ENCODE measurements at places on chromosomes 3 and 15.
A peak's percentile ranks its signal among the peaks of the same experiment; 100 is the strongest.

- DNase-seq: no peak
Measured at GRCh38 chr3:71048948-71049347, 534.6 kb downstream of the FOXP1 start.

GRCh38 chr15:58346361-58346760, 85.4 kb upstream of the LIPC start:
- DNase-seq: no peak

DNA sequence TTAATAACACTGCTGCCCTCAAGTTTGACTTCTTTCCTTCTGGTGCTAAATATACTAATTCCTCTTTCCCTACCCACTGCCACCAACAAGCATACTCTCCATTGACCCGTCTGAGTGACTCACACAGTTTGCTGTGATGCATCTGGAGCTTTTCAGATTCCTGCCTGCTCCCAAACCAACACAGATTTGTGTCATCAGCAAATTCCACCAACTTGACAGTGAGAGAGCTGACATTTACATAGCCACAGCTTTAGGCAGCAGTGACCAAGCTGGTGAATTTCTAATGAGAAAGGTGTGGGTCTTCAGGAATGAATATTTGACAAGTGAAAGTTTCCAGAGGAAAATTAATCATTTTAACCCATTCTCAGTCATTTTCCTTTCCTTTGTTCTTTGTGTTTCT, 96.5 kb upstream of the PRICKLE2 start:
- DNase-seq: peak; percentile 70

- peak; percentile 30 for DNase-seq
Measured at GRCh38 chr3:43894176-43895049, 203.7 kb downstream of the ABHD5 start.

- DNase-seq: no peak
Measured at GRCh38 chr3:65795166-65795565, 243.6 kb downstream of the MAGI1 start.

GRCh38 chr3:46440531-46441294, 24.0 kb downstream of the LTF start:
- no peak for DNase-seq

- DNase-seq: no peak
Measured at GRCh38 chr15:58306591-58307312, 125.0 kb upstream of the LIPC start.

GRCh38 chr15:31799319-31799714, 231.0 kb upstream of the CHRNA7 start:
- DNase-seq: no peak

DNA sequence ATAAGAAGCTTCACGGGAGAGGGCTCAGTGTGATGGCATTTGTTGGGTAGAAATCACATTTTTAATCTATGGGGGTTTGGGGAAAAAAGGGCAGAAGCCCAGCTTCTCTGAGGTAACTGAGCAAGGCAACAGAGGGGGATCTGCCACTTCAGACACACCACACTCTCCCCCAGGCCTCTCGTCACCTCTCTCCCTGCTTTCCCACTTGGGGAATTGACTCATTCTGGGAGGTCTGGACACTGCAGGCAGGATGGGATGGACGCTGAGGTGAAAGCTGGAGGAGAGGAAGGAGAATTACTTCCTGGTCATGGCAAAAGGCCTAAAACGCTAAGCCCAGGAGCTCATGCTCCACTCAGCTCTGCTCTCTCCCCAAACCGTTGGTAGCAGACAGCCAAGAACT, 33.2 kb downstream of the MYO5C start:
- no peak for DNase-seq

DNA sequence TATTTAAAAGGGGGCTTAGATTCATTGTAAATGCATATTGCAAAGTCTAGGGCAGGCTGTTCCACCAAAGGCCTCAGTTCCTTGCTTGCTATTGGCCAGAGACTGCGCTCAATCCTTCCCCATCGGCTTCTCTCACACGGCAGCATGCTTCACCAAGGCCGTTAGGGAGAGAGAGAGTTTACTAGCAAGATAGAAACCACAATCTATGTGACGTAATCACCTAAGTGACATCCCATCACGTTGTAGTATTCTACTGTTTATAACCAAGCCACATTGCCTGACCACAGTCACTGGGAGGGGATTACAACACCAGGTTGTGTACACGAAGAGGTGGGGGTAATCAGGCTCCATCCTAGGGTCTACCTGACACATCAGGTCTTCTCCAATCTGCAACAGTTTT, 16.0 kb upstream of the NPAP1 start:
- DNase-seq: no peak

DNA sequence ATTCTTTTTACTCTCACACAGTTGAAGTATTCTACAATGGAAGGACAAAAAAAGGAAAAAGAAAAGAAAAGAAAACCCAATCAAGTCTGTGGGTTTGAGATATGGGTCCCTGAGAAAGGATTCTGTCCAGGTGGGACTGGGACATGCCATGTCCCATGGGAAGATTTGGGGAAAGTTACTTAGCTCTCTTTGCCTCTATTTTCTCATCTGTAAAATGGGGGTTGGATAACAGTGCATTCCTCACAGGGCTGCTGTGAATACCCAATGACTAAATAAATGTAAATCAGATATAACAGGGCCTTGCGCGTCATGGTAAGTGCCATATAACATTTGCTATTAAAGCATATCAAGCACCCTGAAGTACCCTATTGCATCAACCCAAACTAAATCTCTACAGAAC, 105.7 kb downstream of the CPN2 start:
- DNase-seq: no peak

GRCh38 chr15:85625856-85626255, 168.9 kb downstream of the KLHL25 start:
- no peak for DNase-seq

- peak; percentile 10 for DNase-seq
Measured at GRCh38 chr15:49313650-49314049, 109.4 kb upstream of the FGF7 start.

GRCh38 chr15:44489464-44489863, 47.5 kb upstream of the EIF3J start:
- peak; percentile 62 for DNase-seq
